ENCODE measurements at places on chromosomes 1 and 21.

DNA sequence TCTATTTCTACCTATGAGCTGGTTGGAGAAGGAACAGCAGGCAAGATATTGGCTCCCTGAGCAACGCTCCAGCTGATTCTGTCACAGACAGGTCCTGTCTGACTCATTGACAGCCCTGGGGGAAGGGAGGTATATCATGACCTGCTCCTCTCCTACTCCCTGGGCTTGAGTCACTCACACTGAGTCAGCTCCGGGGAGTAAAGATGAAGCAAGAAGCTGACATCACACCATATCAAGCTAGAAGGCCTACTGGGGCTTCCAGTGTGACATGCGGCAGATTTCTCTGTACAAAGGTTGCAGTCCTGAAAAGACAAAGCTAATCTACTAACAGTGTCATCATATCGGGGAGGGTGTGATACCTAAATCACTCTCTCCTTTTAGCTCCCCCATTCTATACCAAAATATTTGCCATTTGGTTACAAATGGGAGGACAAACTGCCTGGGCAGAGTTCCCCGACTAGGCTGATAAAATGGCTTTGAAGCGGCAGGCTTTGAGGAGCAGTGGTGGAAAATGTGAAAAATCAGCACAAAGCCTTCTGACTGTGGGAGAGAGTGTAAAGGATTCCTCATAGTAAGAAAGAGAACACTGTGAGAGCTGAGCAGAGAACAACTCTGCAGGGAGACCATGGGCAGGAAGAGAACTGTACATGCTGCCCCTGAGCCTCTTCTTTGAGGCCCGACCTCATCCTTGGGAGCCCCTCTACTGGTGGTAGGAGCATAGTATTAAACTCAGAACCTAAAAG lies 15.5 kb downstream of the PI4KB start:
- no peak for DNase-seq

DNA sequence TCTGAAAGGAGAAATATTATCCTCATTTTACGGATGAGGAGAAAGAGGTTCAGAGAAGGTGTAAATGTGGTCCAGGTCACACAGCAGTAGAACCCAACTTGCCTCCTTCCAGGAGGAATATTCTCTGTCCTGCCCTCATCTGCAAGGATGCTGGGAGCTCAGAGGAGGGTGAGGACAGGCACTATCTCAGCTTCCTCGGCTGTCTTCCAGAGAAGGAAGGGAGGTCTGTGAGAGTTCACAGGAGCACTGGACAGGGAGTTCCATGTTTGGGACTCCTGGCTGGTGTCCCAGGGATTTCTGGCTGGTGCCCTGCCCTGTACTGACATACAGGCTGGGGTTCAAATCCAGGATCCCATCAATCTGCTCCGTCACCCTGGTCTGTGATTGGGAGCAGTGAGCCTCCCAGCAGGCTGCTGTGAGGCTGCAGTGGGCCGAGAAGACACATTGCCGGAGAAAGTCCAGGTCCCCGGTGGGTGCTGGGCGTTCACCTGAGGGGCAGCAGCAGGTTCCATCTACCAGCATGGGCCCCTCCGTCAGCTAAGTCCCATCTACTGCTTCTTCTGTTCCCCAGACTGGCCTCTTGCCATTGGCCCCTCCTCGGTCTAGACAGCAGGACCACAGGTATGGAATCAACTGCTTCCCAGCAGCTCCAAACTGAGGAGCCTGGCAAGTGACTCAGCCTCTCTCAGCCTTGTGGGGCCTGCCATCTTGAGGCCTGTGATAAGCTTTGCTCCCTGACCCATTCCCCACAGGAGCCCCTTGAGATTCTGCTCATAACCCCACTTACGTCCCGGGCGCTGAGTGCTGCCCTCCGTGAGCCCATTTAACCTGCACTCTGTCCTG lies 8.5 kb upstream of the BSND start:
- DNase-seq = no peak

GRCh38 chr1:223198628-223198965 lies 55.5 kb upstream of the TLR5 start:
- DNase-seq = no peak

DNA sequence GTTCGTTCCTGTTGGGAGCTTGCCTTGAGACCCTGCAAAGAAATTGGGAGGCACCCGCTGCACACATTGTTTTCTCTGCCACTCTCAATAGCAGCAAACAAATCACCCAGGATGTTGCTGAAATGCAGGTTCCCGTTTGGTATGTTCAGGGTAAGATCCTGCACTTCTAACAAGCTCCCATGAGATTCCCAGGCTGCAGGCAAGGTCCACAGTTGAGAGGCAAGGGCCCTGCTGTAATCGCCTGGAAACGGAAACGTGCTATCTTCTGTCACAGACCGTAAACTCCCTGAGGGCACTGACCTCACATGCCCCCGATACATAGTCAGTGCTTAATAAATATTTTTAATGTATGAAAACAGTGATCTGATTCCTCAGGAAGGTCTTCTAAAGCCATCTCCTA lies 37.8 kb downstream of the XCL1 start:
- DNase-seq = peak; percentile 23

- DNase-seq = no peak
Measured at GRCh38 chr1:3244025-3244926, 175.3 kb downstream of the PRDM16 start.

GRCh38 chr1:15323351-15323988 lies 76.4 kb downstream of the FHAD1 start:
- DNase-seq = peak; percentile 65

GRCh38 chr21:40242586-40243265 lies 375.5 kb downstream of the PCP4 start:
- DNase-seq = no peak

Measured in renal pelvis (tissue), 12 donors.